ENCODE measurements at places on chromosomes 1 and 21.

DNA sequence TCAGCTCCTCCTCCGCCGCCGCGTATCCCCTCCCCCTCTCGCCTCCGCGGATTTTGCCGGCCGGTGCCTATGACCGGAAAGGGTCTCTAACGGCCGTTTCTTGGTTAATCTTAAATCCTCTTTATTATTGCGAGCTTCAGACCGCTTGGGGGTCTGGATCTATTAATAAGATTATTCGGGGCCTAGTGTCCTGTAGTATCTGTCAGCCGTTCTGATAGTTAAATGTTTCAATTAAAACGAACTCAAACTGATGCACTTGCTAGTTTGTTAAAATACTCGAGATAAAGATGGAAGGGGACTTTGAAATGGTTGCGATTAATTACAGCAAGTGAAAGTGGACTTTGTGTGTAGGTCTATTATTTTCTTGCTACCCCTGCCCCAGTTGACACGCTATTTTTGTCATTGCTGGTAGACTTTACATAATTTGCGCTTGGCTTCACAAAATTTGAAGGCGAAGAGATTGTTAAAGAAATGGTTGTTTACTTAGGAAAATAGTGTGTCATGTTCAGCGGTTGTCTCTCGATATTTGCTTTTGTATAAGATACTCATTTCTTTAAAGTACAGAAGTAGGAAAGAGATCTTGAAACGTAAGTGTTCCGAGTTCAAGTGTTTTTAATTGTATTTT lies 779 bp downstream of the SON start:
- no peak for DNase-seq

GRCh38 chr1:70714149-70714548 lies 303.1 kb downstream of the CTH start:
- DNase-seq = no peak

- no peak for DNase-seq
Measured at GRCh38 chr1:197145446-197146024, 934 bp downstream of the ASPM start.

- no peak for DNase-seq
Measured at GRCh38 chr1:232016616-232017015, 390.0 kb downstream of the DISC1 start.

DNA sequence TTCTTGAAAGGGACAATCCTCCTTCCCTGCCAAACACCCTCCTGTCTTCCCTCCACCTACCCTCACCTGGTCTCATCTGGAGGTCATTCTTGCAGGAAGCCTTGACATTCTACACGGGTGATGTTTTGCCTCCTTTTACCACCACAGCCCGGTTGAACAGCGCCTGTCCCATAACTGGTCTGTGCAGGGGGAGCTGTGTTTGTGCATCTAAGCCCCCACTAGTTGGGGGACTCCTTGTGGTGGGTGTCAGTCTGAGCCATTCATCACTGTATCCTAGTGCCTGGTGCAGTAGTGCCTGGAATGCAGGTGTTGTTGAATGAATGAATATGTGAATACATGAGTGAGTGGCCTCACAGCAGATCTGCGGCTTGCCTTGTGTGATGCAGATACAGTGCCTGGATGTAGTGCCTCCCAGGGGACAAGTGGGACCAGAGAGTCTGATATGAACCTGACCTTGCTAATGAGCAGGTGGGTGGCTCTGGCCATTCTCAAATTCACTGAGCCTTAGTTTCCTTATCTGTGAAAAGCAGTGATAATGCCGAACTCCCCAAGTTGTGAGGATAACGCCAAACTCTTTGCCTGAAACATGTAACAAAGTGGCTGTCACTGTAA lies 79.8 kb downstream of the OMA1 start:
- DNase-seq = no peak

GRCh38 chr1:115210302-115210711 lies 121.0 kb upstream of the TSPAN2 start:
- DNase-seq = no peak

- DNase-seq = no peak
Measured at GRCh38 chr1:26783646-26784022, 4.1 kb upstream of the PIGV start.

- DNase-seq = no peak
Measured at GRCh38 chr1:228937851-228938536, 202.7 kb downstream of the RHOU start.

- DNase-seq = no peak
Measured at GRCh38 chr1:168053681-168054080, 83.0 kb downstream of the GPR161 start.

- DNase-seq = no peak
Measured at GRCh38 chr1:156434989-156435544, 65.5 kb downstream of the MEF2D start.

GRCh38 chr1:201540846-201541735 lies 2.2 kb downstream of the NAV1 start:
- no peak for DNase-seq

DNA sequence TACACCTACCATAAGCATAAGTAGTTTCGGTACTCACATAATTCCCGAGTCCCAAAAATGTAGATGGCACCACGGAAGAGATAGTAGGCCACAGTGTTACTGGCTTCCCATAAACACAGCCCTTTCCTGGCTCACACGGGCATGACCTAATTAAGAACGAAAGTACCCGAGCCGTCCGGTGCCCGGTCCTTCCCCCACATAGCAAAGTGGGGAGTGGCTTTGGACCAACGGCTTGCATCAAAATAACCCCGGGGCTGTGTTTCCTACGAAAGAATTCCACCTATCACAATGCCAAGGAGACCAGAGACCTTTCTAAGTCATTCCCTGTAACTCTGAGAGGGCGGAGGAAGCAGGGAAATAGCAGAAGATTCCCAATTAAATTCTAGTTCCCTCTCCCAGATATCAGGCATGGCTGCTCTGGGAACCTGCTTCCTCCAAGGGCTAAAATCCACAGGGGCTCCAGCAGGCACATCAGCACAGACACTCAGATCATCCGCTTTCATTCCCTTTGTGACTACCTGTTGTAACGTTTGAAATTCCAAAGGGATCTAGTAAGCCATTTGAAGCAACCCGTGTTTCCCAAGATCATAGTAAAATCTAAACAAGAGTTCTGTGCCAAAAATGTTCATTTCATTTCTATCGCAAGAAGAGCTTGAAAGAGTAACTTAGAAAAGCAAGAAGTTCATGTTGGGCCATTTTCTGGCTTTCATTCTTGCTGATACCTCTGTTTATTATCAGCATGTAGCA lies at the start of gene TMPRSS3:
Gene TMPRSS3 (minus strand): TSS at position 148 of the 747 bp plus-strand sequence. CDS start 635 bp downstream, outside the sequence.
- no peak for DNase-seq

- DNase-seq = no peak
Measured at GRCh38 chr1:99758073-99758511, 8.3 kb downstream of the FRRS1 start.

DNA sequence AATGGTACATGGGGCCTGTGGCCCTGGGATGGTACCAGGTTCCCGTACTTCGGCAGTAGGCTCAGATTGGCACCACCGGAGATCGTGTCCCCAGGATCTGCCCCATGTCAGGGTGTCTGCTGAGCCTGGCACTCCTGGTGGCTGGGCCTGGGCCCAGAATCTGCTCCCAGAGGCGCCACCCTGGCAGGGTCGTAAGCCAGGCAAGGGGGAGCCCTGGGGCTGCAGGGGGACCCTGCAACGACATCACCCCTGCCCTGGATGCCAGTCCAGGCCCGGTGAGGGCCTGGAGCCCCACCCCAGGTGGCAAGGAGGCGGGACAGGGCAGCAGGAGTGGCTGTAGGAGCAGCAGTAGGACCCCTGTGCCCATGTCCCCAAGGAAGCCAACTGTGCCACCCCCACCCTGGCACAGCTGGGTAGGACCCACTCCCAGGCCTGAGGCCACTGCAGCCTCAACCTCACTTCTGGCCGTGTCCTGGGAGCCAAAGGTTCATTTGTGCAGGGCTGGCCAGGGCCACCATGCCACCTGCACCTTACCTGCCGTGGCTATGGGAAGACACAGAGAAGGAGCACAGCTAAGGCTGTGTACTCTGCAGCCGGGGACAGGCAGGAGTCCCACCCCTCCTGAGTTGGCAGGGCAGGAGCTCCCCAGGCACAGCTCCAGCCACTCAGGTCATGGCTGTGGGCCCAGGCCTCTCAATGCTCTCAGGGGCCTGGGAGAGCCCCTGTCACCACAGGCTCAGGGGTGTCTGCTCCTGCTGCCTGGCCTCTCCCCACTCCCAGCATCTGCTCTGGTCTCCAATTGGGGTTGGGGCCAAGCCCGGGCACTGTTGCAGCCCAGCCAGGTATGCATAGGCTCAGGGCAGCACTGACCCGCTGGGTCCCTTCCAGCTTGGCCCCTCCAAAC lies 141.7 kb downstream of the EIF4G3 start:
- no peak for DNase-seq

- DNase-seq = no peak
Measured at GRCh38 chr1:53108646-53109580, 33.5 kb downstream of the SLC1A7 start.

GRCh38 chr1:28395181-28395580 lies 25.6 kb downstream of the PHACTR4 start:
- no peak for DNase-seq

- DNase-seq = no peak
Measured at GRCh38 chr21:46038871-46039397, 57.4 kb downstream of the COL6A1 start.

DNA sequence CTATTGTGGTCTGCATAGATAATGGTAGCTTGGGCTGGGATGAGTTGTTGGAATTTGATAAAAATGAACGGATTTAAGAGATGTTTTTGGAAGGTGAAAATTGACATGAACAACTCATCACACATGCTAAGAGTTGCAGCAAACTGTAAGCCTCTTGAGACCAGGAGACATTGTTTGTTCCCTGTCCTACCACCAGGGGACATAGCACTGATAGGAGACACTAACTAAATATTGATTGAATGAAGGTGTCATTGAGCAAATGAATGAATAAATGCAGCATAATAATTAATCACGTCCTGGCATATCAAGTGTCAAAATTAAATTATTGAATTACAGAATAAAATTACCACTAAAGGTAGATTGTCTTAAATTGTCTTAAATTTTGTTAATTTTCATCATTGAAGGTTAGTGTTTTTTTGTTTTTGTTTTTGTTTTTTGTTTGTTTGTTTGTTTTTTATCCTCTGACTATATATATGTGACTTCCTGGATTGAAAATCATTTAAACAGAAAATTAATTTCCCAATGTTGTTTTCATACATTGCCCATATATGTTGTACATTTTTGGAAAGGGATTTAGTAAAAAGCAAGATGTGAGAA lies 285.3 kb upstream of the C1orf105 start:
- DNase-seq = no peak

GRCh38 chr1:236164273-236164672 lies 21.9 kb downstream of the GPR137B start:
- no peak for DNase-seq

DNA sequence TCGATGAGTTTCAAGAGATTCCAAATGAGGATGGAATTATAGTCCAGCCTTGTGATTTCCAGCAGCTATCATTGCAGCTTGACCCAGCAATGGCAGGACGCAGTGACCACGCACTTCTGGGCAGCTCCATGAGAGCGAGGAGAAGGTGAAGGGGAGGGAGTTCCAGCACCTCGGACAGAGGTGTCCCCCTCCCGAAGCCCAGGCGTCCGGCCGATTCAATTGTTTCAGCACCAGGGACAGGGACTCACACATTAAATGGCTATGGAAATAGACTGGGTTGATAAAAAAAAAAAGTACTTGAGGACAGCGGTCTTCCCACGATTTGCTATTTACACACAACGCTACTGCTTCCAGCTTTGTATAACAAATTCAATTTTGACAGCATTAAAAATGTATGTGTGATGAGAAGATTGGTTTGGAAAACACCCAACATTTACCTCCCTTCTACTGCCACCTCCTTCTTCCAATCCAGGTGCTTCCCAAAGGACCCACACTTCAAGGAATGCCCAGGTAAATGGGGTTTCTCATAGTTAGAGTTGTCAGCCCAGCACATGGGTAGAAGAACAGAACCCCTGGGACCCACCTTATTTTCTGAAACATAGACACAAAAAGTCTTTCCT lies 71.8 kb downstream of the DISP3 start:
- no peak for DNase-seq

DNA sequence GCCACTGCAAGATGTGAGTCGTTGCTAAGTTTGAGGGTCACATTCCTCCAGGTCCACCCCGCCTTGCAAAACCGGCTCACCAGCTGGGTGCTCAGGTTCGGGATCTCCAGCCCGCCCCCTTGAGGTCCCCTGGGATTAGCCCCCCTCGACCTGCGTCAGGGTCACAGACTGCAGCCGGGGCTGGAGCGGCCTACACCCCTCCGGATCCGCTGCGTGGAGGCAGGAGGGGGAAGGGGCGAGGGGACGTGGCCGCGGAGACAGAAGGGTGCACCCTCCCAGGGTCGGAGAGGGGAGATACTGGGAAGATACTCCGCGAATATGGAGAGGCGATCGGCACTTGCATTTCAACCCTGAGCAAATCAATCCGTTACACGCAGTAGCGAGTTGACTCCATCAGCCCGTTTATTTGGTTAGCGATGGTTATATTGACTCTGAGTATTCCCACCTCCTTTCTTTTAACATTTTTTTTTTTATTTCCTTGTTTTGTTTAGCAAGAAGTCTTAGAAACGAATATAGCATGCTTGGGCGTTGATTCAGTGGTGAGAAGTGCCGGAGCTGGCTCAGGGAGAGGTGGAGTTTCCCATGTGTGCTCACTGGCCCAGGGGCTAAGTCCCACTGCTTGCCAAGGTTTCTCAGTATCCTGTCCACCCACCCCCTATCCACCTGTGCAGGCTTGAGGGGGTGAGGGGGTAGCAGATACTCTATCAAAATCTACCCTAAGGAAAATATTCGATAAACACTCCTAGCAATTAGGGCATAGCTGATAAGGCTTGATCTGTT lies 997 bp downstream of the IFNAR2 start:
- no peak for DNase-seq

GRCh38 chr1:207742850-207743555 lies 8.9 kb upstream of the CD46 start:
- DNase-seq = no peak

DNA sequence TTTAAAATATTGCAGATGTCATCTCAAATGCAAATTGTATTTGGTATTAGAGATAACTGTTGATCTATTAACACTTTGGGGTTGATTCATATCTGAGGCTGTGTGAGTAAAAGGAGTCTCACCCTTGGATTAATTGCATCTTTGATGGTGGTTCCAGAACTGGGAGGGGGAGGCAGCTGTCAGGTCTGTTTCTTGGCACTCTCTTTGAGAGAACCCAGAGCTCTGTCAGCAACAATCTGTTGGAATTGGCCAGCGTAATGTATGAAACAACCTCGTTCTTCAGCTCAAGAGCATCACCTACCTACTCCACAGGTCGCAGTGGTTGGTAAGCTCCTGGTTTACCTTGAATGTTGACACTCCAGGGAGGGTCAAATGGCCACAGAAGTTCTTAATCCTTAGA lies 424.1 kb downstream of the CAMTA1 start:
- DNase-seq = no peak

- DNase-seq = no peak
Measured at GRCh38 chr1:17381161-17381560, 9.2 kb downstream of the PADI6 start.

DNA sequence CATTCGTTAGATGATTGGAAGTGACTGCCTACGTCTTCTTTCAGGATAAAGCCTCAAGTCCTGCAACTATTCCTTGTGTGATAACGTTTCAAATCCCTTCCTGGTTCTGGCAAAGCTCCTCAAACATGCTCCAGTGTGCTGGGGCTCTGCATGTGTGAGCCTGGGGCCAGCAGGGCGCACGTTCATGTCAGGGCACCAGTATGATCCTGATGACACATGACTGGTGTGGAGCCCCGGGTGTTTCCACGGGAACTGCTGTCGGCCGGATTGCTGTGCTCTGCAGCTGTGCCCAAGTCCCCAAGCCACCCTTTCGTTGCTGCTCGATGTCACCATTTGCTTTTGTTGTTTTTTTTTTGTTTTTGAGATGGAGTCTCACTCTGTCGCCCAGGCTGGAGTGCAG lies 21.3 kb downstream of the KRTAP10-1 start:
- no peak for DNase-seq

Data from NCI-H748 treated with DMSO at 0.1 percent for 48 hours (cell line).